Frontal cortex (tissue), 4 donors: ENCODE measurements at places on chromosomes 11 and 22.

DNA sequence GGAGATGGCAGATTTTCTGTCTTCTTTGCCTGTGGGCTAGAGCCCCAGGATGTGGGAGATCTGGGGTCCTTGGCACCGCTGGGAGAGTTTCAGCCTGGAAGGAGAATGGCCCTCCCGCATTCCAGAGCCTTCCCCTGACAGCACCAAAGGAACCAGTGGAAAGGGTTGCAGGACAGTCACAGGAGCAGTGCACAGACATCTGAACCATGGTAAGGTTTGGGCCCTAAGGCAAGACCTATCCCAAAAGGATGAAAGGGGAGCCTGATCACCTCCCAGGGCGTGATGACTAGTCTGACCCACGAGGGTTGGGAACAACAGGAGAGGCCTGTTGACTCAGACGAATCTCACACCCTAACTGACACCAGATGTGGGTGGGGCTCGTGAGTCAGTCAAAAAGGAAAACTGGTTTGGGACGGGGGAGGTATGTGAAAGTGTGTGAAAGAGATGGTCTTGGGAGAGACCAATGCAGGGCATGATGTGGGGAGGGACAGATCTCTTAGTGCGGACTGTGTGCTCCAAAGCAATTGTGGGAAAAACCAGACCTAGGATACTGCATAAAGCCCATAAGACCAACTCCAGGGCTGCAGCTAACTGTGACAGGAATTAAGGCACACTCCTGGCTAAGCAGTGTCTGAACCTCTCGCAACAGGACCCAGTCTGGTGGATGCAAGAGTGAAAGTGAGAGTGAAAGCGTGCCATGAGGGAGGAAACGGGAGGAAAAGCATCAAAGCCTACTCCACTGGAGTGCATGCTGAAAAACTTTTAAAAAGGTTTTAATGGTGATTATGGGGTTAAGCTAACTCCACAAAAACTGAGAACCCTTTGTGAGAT, 39.1 kb upstream of the GLYAT start:
- DNase-seq, result no peak

DNA sequence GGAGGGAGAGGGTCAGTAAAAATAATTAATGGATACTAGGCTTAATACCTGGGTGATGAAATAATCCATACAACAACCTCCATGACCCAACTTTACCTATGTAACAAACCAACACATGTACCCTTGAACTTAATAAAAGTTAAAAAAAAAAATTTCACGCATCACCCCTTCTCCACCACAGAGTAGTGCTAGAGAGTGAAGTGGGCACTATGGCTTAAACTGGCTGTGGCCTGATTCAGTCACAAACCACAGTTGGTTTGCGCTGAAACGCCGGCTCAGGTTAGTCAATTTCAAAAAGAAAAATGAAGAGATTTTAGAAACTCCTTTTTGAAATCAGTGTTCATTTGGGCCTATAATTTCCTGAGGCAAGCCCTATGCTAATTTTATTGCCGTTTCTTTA, 144.3 kb downstream of the TRPC6 start:
- no peak for DNase-seq

GRCh38 chr22:24510637-24511625, 15.8 kb downstream of the UPB1 start:
- DNase-seq, result no peak

- DNase-seq, result no peak
Measured at GRCh38 chr11:1287928-1288327, 21.5 kb downstream of the TOLLIP start.

DNA sequence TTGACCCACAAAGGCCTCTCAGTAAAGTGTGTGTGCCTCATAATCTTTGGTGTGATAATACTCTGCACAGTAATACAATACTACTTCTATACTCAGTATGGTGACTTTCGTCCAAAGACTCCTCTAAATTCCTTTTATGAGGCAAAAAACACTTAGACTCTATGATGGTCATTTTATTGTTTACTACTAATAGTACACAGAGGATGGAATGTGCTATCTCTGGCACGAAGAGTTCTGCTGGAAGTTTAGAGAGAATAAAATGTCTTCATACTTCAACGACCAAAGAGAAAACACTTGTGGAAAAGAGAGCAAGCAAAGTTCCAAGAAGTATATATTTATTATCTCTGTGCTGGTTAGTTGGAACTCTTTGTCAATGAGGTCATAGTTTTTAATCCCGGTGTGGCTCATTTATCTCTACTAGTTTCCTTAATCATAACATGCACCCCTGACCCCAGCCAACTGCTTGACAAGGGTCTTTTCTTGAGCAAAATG, 7.5 kb upstream of the CSTF3 start:
- DNase-seq, result no peak

DNA sequence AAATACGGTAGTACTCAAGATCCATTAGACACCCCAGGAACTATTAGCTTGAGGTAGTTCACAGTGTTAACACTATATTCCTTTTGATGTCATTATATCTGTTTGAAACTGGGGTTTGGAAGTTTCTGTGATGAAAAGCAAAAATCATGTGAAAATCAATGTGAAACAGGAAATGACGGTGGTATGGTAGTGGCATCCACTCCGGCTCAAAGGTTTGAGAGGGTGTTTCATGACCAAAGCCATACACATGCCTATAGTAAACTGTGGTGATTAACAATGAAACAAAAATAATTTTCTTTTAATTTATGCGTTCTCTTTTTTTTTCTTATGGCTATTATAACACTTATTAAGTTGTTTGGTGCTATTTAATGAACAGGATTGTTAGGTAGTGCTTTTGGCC, 10.9 kb downstream of the RAB38 start:
- no peak for DNase-seq
